ENCODE measurements at places on chromosomes 3 and 15.

- peak; percentile 28 for DNase-seq
Observed at GRCh38 chr3:19455546-19455945, 307.2 kb downstream of the KCNH8 start.

DNA sequence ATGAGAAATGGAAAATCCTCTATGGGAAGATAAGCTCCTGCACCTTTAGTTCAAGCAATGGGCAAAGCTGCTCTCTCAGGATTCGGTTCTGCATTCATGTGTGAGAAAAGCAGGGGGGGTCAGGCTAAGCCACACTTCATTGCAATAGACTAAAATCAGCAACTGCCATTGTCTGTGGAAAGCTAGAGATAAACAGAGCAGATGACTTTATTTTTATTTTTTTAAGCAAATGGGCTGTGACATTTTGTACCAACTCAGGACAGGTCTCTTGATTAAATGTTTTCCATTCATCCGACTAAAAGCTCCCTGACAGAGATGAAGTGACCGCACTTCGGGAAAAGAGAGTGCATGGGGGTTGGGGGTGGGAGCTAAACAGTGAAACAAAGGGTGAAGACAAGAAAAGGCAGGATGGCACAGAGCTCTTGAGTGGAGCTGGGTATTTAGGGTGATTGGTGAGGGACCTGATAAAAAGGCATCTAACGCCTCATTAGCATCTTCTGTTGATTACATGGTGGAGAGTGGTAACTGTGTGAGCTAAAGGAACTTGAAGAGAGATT lies 987.4 kb downstream of the TUSC7 start:
- DNase-seq, result no peak

GRCh38 chr3:128784232-128784631 lies 58.2 kb downstream of the RAB7A start:
- no peak for DNase-seq

- no peak for DNase-seq
Observed at GRCh38 chr3:4794331-4794730, 184.9 kb upstream of the BHLHE40 start.
